ENCODE measurements at places on chromosomes 6 and 20.

DNA sequence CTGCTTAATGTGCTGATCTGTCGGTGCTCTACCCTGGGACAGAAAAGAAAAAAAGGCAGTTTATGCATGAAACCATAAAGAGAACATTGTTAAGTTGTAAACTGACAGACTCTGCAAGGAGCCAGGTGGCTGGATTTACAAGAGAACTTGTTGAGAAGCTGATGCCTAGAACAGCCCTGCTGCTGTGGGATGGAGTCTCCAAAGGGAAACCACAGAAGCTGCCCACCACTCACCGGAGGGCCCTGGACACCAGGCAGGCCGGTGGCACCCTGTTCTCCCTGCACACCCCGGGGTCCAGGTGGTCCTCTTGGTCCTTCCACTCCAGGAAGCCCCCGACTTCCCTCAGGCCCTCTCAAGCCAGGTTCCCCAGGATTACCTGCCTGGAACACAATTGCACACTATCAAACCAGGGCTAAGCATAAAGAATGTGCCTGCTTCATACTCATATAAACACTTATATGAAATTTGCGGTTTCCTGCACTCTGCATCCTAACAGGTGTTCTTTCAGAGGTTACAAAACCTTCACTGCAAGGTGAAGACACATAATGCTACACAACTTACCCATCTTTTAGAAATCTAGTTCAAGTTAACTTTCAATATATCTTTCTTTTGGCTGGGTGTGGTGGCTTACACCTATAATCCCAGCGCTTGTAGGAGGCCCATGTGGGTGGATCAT, 68.2 kb downstream of the COL9A1 start:
- no peak for DNase-seq

DNA sequence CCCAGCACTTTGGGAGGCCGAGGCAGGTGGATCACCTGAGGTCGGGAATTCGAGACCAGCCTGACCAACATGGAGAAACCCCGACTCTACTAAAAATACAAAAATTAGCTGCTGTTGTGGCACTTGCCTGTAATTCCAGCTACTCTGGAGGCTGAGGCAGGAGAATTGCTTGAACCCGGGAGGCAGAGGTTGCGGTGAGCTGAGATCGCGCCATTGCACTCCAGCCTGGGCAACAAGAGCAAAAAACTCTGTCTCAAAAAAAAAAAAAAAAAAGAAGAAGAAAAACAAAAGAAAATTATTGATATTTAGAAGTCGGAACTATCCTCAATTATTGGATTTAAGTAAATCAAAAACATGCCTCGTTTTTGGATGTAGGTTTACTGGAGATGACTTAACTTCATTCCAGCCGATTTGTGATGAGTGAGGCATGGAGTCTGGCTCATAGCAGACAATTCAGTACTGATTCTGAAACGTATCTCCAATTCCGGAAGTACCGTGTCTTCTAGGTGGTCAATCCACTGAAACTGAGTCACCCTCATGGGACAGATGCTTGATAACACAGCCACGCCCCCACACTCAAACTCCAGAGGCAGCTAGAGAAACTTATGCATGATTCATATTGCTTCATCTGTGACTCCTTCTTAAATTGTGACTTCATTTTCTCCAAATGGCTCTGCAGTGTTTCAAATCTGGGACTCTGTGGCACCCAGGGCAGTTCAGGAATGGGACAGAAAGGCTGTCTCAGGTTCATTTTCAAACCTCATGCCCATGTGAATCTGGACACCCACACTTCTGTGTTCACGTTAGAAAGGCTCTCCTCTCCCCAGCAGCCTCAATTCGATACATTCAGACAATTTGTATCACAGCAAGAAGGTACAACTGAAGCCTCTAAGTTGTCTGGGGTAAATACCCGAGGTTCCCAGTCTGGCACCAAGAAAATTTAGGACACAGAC, 110.4 kb upstream of the ARMC2 start:
- peak; percentile 88 for DNase-seq

DNA sequence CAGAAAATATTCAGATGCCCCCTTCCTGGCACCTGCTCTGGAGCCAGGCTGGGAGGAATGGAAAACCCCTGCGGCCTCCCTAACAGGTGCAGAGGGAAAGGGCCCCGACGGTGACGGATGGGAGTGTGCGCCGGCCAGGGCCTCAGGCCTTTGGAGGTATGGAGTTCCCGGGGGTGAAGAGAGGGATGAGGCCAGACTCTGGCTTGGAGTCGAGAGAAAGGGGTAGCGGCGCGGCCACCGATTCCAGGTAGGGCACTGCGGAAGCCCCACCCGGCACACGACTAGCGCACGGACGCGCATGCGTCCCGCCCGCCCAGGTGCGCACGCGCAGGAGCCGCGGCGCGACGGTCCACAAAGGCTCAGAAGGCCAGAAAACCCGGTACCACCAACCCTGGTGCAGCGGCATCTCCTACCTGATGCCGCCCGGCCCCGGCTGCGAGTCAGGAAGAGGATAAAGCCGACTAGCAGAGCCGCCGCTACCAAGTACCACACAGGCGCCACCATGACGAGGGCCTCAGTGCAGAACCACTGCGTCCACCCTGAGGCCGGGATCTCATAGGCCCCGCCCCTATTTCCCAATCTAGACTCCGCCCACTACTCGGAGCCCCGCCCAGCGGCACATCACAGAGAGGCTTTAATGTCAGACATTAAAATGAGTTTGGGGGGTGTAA, at the start of gene DDRGK1:
Gene DDRGK1 (minus strand): TSS at position 559 of the 671 bp plus-strand sequence. CDS start 55 bp downstream, at position 504.
- peak; percentile 85 for DNase-seq

- no peak for DNase-seq
Measured at GRCh38 chr6:63897952-63898351, 262.4 kb downstream of the PHF3 start.

- no peak for DNase-seq
Measured at GRCh38 chr6:147467886-147468285, 40.6 kb upstream of the SAMD5 start.

DNA sequence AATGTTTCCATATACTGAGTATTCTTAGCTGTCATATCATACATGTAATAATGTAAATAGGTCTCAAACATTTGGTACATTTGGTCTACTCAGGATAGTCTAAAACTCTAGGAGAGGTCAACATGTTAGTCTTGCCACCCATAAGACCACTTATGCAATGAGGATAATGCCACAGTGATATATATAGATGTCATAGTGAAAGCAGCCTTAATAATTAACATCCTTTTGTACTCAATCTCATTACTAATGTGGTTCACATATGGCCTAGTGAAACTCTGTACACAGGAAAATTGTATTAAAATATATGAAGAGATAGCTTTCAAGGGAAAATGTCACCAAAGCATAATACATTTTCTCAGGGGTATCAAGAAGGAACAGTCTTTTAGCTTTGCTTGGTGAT, 577.9 kb downstream of the TFAP2B start:
- DNase-seq = no peak

GRCh38 chr20:329851-330232, 4.5 kb downstream of the SOX12 start:
- DNase-seq = no peak

DNA sequence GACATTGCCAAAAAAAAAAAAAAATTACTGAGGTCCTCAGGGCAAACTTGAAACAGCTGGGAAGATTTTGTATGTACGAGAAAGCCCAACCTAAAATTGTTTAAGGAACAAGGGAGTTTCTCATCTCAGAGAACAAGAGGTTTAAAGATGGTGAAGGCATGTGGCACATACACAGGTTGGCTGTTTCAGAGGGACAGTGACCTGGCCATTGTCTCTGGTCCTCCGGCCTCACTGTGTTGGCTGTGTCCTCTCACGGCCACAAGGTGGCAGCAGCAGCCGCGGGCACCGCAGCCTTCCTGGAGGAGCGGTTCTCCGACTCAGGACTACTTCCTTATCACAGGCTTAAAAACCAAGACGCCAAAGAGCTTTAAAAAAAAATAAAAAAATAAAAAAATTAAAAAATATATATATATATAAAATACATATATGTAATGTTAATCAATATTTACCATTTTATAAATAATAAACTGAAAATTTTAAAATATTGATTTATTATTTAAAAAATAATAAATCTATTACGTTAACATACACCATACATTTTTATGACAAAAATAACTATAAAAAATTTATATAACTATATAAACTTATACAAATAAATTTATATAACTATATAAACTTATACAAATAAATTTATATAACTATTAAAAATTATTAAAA, 52.8 kb downstream of the GTF2H5 start:
- peak; percentile 85 for DNase-seq

DNA sequence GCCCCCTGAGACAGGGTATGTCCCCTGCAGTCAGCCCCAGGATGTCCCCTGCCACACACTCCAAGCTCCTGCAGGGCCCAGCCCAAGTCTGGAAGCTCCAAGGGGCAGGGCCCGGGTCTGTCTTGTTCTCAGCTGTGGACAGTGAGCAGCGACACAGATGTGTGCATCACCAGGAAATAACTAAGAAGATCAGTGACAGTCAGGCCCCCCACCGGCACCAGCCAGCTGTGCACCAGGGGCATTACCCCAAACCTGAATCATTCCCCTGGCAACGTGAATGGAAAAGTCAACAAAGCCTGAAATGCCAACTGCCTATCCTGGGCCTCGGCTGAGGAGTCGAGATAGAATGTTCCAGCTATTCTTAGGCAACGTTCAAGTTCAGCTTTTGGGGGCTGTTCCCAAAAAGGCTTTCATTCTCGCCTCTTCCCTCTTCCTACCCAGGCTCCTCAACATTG, 105.0 kb downstream of the PREX1 start:
- no peak for DNase-seq

- DNase-seq = peak; percentile 96
Measured at GRCh38 chr6:37059344-37060194, 54.1 kb downstream of the FGD2 start.

- no peak for DNase-seq
Measured at GRCh38 chr6:85482206-85482904, 32.5 kb downstream of the NT5E start.

- DNase-seq = no peak
Measured at GRCh38 chr6:146917182-146917581, 287.0 kb upstream of the STXBP5 start.

Measured in LoVo (cell line).